ENCODE measurements at places on chromosomes 6 and 20.

- DNase-seq = no peak
Measured at GRCh38 chr6:12865671-12866181, 149.2 kb downstream of the PHACTR1 start.

- no peak for DNase-seq
Measured at GRCh38 chr6:158506601-158507000, 53.3 kb upstream of the TMEM181 start.

DNA sequence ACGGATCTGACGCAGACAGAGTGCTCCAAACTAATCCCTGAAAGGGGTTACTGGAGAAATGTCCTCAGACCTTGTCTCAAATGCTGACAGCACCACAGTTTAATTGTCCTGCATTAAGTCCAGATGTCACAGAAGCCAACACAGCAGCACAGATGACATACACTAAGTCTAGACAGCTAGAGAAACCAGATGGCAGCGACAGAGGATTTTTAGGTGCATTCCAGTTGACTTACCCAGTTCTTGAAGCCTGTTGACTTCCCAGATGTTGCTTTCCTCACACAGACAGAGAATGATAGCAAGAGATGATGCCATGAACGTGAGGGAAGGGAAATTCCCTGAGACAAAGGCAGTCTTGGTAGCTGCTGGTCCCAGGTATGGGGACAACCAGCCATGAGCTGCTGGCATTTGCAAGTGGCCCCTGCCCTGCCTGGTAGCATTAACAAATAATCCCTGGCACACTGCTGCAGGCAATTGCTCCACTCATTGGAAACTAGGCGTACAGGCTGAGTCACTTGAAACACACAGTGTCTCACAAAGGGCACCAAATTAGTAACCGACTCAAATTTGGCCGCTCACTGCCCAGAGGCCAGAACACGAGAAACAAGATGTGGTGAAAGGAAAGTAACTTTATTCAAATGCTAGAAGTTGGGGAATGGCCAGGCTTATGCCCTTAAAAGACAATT lies 52.2 kb downstream of the ADGB start:
- no peak for DNase-seq

DNA sequence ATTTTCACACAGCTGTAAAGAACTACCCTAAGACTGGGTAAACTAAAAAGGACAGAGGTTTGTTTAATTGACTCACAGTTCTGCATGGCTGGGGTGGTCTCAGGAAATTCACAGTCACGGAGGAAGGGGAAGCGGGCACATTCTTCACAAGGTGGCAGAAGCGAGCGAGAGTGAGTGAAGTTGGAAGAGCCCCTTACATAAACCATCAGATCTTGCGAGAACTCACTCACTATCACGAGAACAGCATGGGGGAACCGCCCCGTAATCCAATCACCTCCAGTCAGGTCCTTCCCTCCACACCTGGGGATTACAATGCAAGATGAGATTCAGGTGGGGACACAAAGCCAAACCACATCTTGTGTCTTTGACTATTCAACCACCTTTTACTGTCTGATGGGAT lies 700.5 kb downstream of the TENT5A start:
- no peak for DNase-seq

- no peak for DNase-seq
Measured at GRCh38 chr6:168149015-168149414, 70.0 kb upstream of the FRMD1 start.
